Epithelial cell of alveolus of lung (primary cell): ENCODE measurements at places on chromosomes 4 and X. TPM values are rescaled to one million over a fixed set of nuclear protein-coding genes. Genes with fewer than 3 reads are reported as not detected.

The UCP1 gene
- not detected in 2 replicates for total RNA-seq

The JCHAIN gene
- total RNA-seq = 1.3 TPM in 1 of 2 replicates, not detected in the other

The ZNF630 gene
- 0.78 and 2.5 TPM in 2 replicates for total RNA-seq

The UPF3B gene
- total RNA-seq = 1.0 and 3.0 TPM in 2 replicates

The REELD1 gene
- total RNA-seq = not detected in 2 replicates
